ENCODE measurements at places on chromosomes 6 and 20.

- no peak for DNase-seq
Measured at GRCh38 chr20:23477223-23477622, 13.7 kb upstream of the CST8 start.

- DNase-seq: no peak
Measured at GRCh38 chr20:13317439-13317838, 96.4 kb downstream of the ISM1 start.

DNA sequence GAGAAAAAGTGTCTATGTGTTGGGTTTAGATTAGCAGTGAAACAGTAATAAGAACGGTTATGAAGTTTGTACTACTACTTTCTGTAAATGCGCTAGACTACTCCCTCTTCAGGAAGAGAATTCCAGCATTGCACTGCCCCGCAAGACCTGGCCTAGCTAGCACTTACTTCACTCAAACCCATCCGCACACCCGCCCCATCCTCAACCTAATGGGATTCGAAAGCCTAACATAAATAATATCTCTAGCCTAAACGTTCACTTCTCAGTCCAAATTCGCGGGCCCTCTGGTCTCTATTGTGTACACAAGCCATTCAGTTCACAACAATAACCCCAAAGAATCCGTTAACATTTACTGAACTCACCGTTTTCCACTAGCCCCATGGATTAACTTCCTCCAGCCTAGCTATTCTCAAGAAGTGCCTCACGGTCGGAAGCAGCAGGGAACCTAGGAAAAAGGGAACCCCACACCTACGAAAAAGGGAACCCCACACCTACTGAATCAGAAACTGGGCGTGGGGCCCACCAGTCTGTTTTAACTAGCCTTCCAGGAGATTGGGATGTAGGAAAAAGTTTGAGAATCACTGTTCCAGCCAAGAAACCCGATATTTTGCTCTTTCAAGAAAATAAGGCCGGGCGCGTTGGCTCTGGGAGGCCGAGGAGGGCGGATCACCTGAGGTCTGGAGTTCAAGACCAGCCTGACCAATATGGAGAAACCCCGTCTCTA, 45.4 kb upstream of the BTN3A2 start:
- DNase-seq: no peak

DNA sequence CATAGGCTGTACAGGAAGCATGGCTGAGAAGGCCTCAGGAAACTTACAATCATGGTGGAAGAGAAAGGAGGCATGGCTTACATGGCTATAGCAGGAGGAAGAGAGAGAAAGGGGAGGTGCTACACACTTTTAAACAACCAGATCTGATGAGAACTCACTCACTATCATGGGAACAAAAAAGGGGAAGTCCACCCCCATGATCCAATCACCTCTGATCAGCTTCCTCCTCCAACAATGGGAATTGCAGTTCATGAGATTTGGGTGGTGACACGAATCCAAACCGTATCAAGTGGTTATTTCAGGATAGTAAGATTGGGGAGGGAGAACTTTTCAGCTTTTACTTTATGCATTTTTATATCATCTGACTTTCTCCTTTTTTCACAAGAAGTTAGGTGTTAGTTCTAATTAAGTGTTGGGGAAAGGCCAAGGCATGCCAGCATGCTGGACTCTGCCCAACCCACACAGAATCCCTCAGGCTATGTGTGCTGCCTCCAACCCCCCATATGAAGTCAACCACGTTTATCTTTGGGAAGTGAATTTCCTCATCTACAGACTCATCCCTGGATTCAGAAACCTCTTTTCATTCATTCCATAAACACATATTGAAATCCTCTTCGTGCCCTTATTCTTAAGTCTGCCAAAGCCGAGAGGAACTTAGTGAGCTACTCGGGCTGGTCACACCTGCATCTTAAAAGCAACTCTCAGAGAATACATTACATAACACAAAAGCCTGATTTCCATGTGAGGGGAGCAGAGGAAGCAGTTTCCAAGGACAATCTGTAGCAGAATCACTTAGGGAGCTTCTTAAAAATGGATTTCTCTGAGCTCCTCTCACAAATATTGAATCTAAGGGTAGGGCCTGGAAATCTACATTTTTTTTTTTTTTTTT, 16.7 kb upstream of the CLIC5 start:
- DNase-seq: no peak

GRCh38 chr6:113854531-113855499, 2.3 kb upstream of the MARCKS start:
- peak; percentile 44 for DNase-seq

- no peak for DNase-seq
Measured at GRCh38 chr20:25360631-25361286, 29.9 kb downstream of the ABHD12 start.

DNA sequence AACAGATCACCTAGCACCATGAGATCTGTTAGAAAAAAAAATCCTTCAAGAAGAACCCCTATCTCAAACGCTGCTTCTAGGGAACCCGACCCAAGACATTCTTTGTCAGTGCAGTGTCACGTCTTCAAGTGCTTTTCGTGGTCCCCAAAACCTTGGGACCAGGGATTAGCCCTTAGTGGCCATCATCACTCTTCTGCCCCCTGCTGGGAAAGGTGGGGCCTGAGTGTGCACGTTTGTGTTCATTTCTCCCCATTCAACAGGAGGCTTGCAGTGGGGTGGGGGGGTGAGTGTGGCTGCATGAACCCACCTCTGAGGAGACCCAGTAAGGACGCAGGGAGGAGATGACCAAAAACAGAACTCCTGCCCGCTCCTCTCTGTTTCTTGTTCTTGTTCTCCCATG, 218.2 kb upstream of the RNF24 start:
- no peak for DNase-seq

DNA sequence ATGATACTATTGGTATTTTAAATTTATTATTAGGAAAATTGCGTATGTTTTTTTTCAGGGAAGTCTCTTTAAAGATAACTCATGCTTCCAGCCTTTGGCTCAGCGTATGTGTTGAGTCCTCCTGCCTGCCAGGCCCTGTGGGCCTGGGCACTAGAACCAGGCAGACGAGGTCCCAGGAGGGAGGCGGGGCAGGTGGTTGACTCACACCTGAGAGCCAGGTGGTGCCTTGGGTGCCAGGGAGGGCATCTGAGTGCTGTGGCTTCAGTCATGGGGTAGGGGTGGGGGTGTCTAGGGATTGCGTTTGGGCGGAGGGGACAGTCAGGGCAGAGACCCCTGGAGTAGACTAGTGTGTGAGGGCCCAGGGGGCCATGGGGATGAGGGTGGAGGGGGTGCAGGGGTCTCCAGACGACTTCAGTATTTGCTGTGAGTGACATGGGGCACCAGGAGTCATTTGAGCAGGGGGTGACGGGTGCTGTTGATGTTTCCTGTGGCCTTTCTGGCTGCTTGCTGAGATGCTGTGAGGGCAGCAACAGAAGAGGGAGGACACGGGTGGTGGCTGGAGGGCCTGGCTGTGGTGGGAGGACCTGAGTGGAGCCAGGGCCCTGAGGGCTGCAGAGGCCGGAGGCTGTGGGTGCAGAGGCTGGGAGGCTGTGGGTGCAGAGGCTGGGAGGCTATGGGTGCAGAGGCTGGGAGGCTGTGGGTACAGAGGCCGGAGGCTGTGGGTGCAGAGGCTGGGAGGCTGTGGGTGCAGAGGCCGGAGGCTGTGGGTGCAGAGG, 14.8 kb upstream of the ADRM1 start:
- DNase-seq: no peak

DNA sequence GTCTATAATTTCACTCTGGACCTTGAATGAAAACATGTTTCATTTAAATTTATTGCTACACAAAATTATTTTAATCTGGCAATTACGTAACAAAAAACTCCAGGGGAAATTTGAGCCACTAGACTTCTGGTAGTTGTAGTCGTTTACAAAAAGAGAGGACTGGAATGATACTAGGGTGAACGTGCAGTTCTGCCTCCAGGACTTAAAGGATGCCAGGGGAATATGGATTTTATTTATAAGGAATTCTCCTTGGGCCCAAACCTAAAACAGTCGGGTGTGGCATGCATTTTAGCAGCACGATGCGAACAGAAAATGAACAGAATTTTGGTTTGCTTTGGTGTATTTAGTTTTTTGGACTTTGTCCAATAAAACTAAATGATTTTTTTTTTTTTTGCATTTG, 76.9 kb downstream of the PRL start:
- DNase-seq: no peak

DNA sequence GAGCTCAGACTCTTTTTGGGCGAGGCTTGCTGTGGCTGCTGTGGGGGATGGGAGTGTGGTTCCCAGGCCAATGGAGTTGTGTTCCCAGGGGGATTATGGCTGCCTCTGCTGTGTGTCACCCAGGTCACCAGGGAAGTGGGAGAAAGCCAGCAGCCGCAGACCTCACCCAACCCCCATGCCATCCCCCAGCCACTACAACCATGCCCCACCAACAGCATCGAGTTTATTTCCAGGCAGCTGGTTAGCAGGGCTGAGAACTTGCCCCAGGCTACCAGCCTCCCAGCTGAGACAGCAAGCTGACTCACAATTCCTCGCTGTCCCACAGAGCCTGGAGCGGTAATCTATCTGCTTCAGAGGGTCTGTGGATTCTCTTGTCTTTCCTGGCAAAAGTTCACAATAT, 331.7 kb downstream of the FRK start:
- no peak for DNase-seq

- no peak for DNase-seq
Measured at GRCh38 chr6:135631821-135632220, 134.3 kb upstream of the AHI1 start.

DNA sequence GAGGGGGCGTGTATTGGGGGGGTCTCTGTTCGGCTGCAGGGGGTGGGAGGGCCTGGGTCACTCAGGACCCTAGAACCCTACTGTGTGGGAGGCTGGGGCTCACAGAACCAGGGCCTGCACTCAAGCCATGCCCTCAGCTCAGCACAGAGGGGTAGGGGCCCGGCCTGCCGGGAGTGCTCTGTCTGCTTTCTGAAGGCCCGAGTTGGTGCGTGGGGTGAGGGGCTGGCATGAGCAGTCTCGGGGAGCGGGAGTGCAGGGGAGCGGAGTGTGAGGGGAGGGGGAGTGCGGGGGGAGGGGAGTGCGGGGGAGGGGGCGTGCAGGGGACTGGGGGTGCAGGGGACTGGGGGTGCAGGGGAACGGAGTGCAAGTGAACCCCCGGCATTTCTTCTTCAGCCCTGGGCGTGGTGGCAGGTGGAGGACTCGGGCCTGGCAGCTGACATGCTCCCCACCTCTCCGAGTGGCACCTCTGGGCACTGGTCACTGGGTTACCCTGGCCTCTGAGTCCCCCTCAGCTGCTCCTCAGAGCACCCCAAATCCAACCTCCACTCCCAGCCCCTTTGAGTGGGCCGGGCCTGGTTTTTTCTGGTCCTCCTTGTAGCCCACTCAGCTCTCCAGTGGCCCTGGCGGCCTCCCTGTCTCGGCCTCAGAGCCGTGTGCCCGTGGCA, 1.0 kb downstream of the COL20A1 start:
- DNase-seq: no peak

DNA sequence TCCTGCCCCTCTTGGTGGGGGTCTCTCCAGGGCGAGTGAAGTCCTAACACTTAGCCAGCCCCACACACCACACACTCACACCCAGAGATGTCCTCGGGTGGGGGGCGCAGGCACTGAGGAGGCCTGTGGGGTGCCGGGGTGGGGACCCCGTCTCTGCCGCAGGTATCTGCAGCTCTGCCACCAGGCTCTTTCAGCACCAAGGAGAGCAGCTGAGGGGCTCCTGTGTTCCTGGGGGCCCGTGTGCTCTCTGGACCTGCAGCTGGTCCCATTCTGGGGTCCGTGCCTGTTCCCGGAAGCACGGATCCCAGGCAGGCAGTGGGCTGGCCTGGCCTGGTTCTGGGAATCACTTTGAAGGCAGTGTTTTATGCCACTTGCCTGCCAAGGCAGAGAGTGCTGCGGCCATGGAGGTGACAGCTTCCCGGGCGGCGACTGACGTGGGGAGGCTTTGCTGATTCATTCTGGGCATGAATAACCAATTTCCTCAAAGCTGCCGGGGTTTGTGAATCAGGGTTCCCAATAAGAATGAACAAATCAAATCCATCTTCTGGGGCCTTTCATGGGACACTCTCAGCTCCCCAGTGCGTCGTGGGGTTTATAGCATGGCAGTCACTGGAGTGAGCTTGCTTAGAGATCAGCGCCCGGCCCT, 54.4 kb upstream of the SLCO4A1 start:
- no peak for DNase-seq

DNA sequence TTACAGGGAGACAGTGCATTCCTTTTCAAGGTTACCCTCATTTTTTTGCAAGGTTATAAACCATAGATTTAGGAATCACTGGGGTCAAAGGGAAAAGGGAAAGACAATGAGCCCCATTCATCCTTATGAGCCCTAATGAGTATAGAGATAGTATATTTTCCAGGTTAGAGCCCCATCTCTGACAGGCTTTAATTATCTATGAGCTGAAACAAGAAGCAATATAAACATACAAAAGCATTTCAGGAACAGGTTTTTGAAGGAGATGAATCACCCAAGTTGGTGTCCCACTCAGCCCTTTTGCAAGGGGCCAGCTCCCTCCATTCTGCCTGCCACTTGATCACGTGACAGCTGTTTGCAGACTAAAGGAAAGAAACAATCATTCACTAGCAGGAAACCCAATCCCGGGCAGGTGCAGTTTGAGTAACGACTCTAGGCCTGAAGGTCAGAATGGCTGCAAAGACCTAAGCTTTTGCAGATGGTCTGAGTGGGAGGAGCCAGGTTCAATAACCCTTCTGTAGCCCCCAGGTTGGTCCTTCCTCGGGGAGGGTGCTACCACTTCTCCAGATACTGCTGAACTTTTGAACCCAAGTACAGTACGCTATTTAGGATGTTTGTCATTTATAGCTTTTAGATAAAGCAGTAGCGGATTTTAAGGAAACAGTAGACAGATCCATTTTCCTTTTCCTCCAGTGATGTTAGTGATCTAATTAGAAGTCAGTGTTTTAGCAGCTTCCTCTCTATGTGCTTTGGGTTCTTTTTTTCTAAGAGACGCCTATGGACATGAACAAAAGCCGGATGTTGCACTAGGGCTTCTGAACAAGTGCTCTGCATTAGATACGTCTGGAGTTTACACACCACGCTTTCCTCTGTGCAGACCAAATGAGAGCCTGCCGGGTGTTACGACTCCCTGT, 253.2 kb downstream of the SOX4 start:
- DNase-seq: peak; percentile 25

GRCh38 chr20:43564993-43565757, 6.3 kb downstream of the SGK2 start:
- DNase-seq: no peak

DNA sequence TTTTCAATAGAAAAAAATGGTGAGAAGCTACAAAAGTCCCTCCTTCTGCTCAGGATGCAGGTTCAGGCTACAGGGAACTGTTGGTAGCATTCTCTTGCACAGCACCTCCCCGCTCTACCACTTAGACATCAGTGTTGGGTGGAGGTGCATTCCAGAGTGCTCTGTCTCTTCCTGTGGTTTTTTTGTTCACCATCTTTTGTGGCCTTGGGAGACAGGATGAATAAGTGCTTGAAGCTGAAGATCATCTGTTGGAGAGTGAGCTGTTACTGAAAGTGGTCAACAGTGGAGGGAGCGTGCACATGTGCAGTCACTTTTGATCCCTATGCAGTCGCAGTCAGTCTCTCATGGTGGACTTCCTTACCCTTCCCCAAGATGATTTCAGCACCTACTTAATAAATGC, 16.6 kb upstream of the BTBD3 start:
- DNase-seq: peak; percentile 56

All from HepG2 (cell line).